MM.1S (cell line): ENCODE measurements at places on chromosomes 13 and 19.

DNA sequence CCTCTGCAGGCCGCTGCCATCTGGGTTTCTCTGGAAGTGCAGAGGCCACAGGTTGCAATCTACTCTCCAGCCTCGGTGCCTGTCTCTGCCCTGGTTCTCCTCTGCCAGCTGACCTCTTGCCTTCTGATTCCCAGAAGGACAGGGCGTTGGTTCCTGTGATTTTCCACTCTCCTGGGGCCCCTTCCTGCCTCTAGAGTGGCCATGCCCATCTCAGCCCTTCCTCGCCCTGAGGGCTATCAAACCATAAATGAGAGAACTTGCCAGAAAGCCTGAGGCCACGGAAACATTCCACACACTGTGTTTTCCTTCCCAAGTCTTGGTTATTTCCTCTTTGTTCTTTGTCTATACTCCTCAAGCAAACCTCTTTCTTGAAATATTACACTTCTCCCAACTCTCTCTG, 146.2 kb downstream of the SHISA2 start:
- no peak for DNase-seq

- DNase-seq, result no peak
These were observed 425.5 kb downstream of the PCDH20 start for GRCh38 chr13:60990032-60990733.

DNA sequence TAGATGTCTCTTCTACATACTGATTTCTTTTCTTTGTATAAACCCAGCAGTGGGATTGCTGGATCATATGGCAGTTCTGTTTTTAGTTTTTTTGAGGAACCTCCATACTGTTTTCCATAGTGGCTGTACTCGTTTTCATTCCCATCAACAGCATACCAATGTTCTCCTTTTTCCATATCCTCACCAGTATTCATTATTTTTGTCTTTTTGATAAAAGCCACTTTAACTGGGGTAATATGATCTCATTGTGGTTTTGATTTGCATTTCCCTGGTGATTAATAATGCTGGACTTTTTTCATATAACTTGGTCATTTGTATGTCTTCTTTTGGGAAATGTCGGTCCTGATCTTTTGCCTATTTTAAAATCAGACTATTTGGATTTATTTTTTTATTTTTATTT, 108.5 kb downstream of the PAN3 start:
- no peak for DNase-seq

GRCh38 chr13:73334445-73334844, 275.6 kb downstream of the KLF5 start:
- DNase-seq, result no peak

GRCh38 chr13:74443631-74444030, 309.4 kb upstream of the KLF12 start:
- no peak for DNase-seq

- no peak for DNase-seq
These were observed 358.5 kb upstream of the ZNF507 start for GRCh38 chr19:31986951-31987350.
